ENCODE measurements at places on chromosomes 12 and 14.

- DNase-seq: peak; percentile 93
Observed at GRCh38 chr12:674272-674781, 11.1 kb upstream of the NINJ2 start.

GRCh38 chr12:65334521-65334920 lies 56.0 kb downstream of the MSRB3 start:
- no peak for DNase-seq

GRCh38 chr12:129063600-129063999 lies 210.3 kb downstream of the GLT1D1 start:
- no peak for DNase-seq

GRCh38 chr12:1093166-1093751 lies 102.2 kb downstream of the ERC1 start:
- peak; percentile 38 for DNase-seq

GRCh38 chr12:31742891-31743290 lies 14.1 kb upstream of the AMN1 start:
- no peak for DNase-seq

GRCh38 chr12:29428633-29429032 lies 47.7 kb upstream of the ERGIC2 start:
- no peak for DNase-seq

DNA sequence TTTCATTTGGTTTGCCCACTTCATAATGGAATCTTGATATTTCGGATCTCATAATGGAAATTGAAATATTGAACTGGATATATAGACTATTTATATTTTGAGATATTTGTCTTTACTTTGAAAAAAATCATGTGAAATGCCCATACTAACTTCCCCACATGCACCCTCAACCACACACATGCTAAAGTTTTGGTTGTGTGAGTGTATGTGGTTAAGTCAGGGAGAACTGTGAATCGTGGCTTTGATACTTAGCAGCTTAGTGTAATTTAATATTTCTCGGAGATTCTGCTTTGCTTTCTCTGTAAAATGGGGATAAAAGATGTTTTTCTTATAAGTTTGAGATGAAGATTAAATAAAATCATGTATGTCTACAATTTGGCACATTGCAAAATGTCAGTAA lies 162.1 kb downstream of the OTOGL start:
- no peak for DNase-seq

DNA sequence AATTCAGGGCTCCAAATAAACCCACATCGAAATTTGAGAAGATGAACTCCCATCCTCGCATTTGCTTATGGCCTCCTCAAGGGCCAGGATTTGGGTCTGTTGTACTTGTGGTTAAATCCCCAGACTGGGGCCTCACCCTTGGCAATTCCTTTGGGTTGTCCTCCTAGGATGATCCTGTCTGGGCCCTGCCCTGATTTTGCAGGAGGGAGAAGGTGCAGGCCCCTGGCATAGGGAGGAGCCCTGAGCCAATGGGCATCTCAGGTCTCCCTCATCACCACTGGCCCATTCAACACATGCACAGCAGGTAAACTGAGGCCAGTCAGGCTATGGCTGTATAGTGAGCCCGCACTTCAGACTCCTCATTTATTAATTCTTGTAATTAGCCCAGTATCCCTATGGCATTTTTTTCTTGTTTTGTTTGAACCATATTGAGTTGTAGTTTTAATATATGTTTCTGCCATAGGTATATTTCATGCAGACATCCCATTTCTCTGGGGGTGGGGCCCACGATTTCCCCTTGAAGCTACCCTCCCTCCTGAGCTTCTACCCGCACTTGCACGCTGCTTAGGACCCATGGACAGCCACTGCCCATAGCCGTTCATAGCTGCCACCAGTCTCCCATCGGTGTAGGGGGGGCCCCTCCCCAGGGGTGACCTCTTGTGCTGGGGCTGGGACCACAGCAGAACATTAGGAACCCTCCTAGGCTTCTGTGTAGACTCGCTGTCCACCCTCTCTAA lies 67.1 kb upstream of the DDX11 start:
- DNase-seq: no peak

- DNase-seq: no peak
Observed at GRCh38 chr12:67986632-67987031, 2.6 kb upstream of the IFNG-AS1 start.

- DNase-seq: no peak
Observed at GRCh38 chr12:132620899-132621656, 2.5 kb downstream of the P2RX2 start.

All from stimulated activated naive CD8-positive, alpha-beta T cell treated with anti-CD3 and anti-CD28 coated beads, Interleukin-15, amount 100 ng/mL, for 72 hours (primary cell).